ENCODE measurements at places on chromosomes 7 and 10.

DNA sequence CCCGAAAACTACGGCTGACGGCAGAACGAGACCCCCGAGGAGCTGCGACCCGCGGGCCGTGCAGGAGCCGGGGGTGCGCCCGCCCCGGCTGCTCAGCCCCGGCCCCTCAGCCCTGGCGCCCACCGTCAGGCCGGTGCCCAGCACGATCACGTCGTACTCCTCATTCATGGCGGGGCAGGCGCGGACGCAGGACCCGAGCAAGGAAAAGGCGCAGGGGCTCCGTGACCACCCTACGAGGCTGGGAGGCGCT is 218 bp downstream of the GDI2 start:
- DNase-seq, result no peak

DNA sequence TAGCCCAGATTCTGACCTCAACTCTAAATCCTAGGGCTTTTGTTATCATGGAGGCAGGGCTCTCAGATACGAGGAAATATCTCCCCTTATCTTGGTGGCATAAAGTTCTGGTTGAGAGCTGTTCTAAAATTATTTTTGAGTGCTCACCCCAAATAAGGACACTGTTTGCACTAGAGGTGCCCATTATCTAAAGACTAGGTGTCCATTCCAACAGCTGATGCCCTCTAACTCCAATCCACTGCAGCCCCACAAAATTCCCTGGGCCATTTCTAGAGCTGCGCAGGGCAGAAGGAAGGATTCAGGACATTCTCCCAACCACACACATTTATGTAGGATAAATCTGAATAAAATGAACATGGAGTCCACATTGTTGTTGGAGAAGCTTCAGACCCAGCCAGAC is 301.9 kb downstream of the FGFR2 start:
- DNase-seq, result no peak

DNA sequence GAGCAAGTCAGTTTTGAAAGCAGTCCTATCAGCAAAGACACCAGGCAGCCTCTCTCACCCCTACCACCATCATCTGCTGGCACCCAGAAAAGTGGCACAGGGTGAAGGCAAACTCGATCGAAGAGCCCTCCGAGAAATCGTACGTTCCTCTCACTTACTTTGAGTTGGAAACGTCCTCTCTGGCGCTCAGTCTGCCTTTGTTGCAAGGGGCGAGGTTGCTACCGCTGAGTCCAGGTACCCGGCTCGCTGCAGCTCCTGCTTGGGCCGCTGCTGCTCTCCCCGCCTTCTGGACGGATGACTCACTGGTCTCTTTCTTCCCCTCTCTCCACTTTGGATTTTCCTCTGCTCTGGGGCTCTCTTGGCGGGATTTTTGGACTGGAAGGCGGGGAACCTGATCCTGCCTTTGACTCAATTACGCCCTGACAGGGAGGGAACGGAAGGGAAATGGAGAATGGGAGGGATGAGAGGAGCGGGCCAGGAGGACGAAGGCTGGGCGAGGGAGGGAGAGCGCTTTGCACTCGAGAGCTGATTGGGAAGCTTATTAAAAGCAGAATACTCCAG is at the start of gene PTN:
Gene PTN (minus strand): TSS at position 453 of the 561 bp plus-strand sequence. CDS start 88,760 bp downstream, outside the sequence.
- peak; percentile 19 for DNase-seq

GRCh38 chr7:81410471-81411117 is 359.3 kb downstream of the HGF start:
- DNase-seq, result no peak

DNA sequence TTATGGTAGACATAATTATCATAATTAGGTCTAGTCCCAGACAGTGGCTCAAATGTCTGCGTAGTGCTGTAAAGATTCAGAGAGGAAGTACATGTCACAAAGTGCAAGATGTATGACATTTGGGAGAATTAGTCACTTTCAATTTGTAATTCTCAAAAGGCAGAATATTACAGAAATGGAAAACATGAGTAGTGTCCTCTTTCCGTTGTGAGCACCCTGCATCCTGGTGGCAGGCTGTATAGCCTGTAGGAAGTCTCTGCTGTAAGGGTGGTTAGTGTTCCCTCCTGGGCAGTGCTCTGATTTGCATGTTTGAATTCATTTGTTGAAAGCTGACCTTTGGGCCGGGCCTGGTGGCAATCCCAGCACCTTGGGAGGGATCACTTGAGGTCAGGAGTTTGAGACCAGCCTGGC is 17.0 kb downstream of the CDK14 start:
- no peak for DNase-seq

DNA sequence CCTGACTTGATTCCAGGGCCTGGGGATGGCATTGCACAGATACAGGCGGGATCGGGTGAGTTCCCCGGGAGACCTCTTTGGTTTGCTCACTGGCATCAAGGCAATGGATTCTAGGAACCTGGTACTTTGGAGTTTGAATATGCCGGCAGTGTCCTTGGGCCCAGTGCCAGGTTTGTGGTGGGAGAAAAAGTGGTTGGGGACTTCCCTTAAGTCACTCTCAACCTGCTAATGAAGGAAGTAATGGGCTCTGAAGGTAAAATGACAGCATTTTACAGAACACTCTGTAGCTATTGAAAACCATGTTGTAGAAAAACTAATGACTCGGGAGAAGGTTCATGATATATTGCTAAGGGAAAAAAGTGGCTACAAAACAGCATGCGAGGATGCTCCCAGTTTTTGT is 129.9 kb downstream of the CFAP58 start:
- DNase-seq, result no peak

DNA sequence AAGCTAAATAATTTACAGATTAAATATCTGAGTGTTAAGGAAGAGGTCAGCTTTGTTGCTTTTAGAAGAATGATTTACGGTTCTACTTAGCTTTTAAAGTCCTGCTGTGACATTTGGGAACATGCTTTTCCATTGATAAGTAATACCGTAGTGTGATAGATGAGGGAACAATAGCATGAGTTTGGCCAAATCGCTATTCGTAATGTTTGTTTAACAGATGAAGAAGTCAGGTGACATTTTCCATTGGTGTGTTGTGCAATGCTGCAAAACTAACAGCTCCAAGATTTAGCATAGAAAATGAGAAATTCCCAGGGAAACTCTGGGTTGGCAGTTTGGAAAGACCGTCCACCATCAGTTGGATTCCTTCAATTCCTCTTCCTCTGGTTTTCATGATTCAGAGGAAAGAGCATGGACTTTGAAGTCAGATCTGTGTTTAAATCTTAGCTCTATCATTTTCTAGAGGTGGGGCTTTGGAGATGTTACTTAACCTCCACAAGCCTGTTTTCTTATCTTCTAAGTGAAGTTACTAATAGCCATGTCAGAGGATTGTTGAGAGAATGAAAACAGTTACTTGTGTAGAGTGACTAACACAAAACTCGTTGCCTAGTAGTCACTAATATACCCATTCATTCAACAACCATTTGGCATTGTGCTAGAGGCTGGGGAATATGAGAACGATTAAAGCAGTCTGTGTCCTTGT is 140.4 kb upstream of the BMPER start:
- no peak for DNase-seq

DNA sequence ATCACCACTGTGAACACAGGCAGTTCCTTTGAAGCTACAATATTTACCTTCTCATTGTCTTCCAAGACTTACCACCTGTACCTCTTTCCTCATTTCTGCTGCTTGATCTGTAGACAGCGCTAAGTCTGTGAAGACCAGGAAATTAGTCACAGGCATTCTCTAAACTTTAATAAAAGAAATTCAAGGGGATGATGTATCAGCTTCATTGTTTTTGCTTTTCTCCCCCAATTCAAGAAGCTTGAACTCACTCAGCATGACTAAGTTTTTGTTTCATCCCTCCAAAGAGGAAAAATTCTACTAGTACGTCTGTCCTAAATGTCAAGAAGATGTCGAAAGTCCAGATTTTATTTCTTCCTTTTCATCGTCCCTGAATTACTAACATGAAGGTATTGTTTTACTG is 75.3 kb upstream of the PPP1R9A start:
- no peak for DNase-seq

DNA sequence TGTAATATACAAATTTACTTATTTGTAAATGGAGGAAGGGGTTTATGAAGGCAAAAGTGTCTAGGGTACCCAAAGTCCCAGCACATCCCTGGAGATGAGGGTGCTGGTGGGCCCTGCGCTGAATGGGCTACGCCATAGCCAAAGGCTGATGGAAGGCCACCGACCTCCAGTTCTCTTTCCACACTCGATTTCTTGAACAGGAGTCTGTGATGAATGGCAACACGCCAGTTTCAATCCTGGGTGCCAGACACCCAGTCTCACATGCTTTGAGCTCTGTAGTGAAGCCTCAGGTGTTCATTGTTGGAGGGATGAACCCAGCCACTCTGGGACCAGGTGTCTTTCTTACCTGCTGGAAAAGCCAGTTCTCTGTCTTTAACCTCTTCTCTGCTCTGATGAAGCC is 752 bp downstream of the LRMDA start:
- DNase-seq, result no peak

DNA sequence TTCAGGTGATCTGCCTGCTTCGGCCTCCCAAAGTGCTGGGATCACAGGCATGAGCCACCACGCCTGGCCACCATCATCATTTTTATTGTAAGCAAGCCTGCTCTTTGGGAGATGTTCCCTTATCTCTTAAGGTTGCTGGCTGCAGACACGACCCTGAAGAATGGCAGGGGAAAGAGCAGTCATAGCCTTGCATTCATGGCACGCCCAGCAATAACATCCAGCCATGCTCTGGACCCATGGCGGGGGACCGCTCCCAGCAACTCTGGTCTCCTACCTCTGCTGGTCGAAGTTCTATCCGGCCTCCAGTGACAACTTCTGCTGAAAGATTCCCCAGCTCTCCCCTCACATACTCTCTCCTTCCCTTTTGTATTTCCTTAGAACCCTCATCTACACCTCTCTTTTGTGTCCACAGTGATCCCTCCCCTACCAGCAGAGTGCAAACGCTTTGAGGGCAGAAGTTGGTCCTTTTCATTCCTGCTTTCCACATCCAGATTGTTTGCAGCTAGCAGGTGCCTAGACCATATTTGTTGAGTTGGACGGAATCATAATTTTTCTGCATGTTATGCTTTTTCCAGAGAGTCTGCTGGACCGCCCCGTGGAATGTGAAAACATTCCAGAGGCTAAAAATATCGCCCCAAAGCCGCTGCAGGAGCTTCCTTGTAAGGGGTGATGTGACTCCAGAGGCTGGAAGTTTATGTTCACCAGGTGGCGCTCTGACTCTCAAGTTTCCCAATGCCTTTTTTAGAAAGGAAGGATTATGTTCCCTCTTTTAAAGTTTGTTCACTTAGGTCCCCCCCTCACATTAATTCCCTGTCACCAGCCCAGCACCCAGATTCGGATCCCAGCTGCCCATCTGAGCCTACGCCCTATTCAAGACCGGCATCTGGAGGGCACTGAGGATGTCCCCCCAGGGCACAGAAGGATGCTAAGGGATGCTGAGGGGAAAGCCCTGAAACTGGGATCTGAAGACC is 4.3 kb upstream of the MARVELD1 start:
- DNase-seq, result no peak

DNA sequence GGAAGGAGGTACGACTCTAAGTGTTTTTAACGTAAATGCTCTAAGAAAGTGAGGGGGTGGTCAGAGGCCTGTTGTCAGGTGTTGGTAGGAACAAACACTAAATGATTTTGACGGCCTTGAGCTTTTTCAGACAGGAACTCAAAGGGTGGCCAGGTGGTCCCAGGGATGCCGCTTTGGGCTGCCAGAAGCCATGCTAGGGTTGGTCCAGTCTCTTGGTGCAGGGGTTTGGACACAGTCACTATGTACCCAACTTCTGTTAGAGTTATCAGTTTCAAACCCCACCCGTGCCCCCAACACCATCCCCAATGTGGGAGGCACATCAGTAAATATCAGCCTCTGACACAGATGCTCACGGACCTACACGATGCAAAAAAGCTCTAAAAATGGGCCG is 9.3 kb downstream of the ATP6V0E2 start:
- DNase-seq, result no peak

DNA sequence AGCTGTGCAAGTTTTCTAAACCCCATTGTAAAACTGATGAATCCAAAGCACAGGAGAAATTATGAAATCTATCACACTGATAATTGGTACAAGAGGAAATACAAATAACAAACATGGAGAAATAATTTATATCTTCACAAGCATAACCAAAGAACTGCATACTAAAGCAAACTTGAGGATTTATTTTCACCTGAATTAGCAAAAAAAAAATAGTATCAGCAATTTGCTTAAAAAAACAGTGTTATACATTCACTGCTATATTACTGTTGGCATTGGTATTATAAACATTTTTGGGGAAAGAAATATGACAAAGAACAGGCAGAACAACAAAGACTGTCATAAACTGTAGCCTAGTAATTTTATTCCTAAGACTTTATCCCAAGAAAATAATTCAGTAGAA is 230.8 kb upstream of the NRP1 start:
- no peak for DNase-seq

DNA sequence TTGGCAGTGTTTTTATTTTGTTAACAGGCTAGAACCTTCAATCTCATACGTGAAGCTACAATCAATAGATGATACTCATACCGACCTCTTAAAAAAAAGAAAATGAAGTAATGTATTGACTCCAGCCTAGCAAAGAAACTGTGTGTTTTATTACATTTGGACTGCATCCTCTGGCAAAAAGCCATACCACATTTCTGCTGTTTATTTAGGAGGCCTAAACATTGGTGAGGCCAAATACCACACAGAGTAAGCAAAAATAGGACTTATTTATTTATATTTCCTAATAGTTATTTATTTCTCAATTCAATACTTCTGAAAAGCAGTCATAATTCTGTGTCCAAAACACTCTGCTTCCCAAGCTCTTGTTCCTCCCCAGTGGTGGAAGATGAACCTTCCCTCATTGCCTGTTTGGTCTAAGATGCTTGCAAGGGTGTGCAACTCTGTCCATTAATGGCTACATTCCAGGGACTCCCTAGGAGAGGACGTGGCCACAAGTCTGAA is 398.8 kb upstream of the KLF6 start:
- DNase-seq, result no peak

GRCh38 chr7:25117226-25118047 is 7.6 kb downstream of the CYCS start:
- DNase-seq, result no peak

DNA sequence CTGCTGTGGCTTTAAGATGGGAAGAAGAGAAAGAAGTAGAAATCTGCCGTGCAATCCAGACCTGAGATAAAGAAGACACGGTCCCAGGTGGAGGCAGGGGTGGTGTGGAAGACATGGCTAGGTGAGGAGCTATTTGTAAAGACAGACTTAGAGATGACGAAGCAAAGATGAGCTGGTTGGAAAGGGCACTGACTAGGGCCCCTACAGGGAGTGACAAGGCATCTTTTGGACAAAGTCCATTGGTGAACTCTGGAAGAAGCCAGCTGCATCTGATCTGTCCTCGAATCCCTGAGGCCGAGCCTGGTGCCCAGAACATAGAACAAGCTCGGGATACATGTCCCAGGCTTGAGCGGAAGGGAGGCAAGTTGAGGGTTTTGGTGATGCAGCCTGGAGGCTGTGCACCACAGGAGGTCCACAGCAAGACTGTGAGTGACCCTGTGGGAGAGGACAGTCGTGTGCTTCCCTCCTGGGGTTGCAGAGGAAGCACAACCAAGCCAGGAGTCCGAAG is 191.2 kb downstream of the ADAM12 start:
- no peak for DNase-seq
